ENCODE measurements at places on chromosomes 4 and X. TPM values are rescaled to one million over a fixed set of nuclear protein-coding genes. Genes with fewer than 3 reads are reported as not detected.

- no peak for DNase-seq
Observed at GRCh38 chr4:20368926-20369325, 117.2 kb downstream of the SLIT2 start.

DNA sequence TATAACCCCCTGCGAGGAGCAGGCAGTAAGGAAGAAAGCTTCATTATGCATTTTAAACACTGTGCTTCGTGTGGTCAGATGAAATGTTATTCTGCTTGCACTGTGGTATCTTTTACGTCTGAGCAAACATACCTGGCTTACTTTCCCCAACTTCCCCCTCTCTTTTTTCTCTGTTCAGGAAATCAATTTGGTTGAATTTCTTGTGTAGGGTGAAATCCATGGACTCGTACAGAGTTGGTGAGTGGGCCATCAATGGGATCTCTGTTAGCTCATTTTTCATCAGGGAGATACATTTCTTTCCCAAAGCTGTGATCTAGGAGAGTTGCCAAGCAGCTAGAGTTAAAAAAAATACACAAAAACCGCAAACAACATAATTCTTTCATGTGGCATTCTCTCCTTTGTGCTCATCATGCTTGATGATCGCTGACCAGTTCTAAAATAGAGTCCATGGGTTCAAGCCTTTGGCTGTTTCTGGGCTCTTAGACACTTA lies 98.5 kb downstream of the FRAS1 start:
- no peak for DNase-seq

- DNase-seq = peak; percentile 22
Observed at GRCh38 chr4:134935320-134935719, 733.7 kb upstream of the PABPC4L start.

- DNase-seq = no peak
Observed at GRCh38 chr4:111991797-111992196, 153.5 kb upstream of the FAM241A start.

DNA sequence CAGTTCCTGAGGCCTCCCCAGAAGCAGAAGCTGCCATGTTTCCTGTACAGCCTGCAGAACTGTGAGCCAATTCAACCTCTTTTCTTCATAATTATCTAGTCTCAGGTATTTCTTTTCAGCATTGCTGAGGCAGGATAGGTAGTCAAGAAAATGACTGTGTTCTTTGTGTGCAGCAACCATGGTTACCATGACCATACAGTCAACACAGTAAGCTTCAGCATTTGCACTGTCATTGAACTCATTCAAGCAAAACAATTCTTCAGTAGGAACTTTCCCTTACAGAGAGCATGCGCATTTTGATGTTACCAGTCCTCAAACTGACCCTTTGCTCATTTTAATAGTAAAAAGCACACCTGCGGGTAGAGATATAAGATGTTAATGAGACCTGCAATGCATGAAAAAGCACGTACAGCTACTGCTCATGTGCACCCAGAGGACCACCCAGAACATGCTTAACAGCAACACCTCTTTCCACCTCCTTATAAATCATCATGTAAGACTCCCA lies 180.8 kb downstream of the PRKX start:
- DNase-seq = no peak

- DNase-seq = no peak
Observed at GRCh38 chr4:45910511-45910910, 213.3 kb downstream of the GABRG1 start.

GRCh38 chr4:10080589-10081217 lies 35.9 kb downstream of the WDR1 start:
- DNase-seq = no peak

- DNase-seq = no peak
Observed at GRCh38 chr4:152015597-152016302, 254.9 kb upstream of the GATB start.

DNA sequence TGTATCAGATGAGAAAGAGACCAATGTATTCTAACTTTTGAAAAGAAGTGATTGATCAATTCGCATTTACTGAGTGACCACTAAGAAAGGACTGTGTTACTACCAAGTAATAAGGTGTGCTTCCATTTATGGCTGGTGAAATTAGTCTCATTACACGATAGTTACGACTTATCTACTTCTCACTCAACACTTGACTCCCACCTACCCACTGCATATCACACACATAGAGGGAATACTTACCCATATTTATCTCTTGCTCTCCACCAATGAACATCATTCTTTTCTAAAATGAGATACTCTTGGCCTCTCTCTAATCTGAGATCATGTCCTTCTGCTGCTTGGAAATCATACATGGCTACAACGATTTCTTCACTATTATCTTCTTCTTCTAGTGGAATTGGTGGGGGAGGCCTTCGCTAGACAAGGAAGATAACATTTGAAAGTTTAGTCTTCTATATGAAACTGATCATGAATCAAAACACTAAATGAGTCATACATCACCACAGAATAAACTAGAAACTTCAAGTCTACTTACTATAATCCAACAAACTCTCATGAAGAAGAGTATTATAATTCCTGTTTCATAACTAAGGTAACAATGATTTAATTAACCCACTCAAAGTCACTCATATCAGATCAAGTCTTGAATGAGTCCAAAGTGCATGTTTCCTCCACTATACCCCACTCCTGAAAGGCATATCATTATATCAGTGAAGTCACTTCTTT lies 33.7 kb upstream of the TXK start:
- DNase-seq = no peak

DNA sequence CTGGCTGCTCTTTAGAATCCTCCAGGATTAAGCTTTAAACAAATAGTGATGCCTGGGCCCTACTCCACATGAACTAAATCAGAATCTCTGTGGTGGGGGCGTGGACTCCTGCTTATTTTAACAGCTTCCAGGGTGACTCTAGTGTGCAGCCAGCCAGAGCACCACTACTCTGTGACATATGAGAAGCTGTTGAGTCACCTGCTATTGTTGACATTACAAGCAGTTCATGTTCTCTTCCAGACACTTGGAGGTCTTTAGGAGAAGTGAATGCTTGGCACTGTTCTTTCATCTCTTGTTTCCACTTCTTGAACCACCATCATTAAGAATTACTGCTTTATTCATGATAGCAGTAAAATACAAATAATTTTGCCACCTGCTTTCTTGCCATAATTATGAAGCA lies 426 bp upstream of the C4orf51 start:
- peak; percentile 6 for DNase-seq

DNA sequence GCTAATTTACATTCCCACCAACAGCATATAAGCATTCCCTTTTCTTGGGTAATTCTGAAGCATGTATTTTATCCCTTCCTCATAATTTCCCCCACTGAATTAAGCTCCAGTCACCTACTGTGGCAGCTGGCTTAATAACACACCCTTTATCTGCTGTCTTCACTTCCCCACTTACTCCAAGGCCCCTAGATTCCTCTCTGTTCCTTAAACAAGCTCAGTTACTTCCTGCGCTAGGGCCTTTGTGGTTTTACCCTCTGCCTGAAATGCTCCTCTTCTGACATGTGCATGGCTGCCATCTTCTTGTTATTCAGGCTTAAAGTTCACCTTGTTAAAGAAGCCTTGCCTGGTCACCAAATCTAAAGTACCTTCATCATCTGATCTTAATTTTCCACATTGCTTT lies 47.2 kb upstream of the RPS6KA3 start:
- no peak for DNase-seq

- no peak for DNase-seq
Observed at GRCh38 chr4:168908093-168908492, 102.0 kb downstream of the CBR4 start.

DNA sequence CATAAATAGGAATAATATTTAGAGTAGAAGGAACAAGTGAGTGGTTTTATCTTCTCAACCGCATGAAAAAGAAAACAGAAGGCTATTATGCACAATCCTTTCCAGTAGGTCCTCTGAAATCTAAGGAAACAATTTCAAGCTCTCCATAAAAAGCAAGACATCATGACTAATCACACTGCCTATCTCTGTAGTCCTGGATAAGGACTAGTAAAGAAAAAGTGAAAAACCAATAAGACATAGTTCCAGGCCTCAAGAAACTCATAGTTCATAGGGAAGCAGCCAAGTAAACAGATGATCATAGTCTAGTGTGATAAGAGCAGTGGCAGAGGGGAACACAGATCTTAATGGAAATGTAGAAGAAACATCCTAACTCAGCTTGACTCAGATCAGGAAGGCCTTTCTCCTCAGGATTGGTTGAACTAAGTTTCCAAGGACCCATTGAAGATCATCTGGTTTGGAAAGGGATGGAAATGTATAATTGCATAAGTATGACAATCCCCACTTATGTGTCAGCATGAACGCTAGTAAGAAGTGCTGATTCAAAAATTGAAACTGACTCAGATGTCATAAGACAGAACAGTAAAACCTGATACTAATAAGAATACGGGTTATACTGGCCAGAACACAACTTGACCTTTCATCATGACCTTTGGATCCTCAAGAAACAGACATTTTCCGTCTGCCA lies 155.3 kb downstream of the GRIA3 start:
- DNase-seq = no peak

DNA sequence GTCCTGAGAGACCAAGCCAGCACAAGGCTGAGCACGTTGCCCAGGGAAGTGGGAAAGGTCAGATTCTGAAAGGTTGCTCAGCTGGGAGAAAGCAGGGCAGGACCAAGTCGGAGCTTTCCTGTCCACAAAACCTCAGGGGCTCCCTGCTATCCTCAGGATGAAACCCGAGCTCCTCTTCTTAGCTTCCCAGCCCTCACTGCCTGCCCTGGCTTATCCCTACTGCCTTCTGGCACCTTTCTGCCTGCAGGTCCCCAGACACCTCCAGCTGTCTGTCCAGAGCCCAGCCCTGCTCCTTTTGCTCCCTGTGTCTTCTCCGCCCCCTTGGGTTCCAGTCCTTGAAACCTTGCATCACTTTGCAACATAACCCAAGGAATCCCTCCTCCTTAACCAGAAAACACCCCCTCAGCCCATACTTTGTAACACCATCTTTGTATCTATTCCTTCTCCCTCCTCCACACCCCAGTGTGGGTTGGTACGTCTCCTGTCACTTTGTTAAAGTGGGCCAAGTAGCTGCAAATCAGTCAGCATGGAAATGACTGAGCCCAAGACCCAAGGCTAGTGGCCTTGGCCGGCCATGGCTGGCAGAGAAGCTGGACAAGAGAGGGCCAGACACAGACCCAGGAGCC lies 20.0 kb upstream of the PRRG3 start:
- no peak for DNase-seq

DNA sequence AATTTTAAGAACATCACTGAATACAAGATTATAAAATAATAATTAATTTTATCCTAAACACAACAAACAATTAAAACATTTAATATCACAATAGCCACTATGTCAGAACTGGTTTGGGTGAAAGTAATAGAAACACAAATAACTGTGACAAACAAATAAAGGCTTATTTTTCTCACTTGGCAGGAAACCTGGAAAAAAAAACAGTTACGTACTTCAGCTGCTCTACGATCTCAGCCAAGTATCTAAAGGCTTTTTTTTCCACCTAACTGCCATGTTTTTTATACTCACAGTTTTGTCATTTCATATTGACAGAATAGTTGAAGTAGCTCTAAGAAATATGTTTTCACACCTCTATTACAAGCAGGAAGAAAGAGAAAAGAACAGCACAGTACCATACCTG lies 284.8 kb upstream of the INTU start:
- DNase-seq = no peak

DNA sequence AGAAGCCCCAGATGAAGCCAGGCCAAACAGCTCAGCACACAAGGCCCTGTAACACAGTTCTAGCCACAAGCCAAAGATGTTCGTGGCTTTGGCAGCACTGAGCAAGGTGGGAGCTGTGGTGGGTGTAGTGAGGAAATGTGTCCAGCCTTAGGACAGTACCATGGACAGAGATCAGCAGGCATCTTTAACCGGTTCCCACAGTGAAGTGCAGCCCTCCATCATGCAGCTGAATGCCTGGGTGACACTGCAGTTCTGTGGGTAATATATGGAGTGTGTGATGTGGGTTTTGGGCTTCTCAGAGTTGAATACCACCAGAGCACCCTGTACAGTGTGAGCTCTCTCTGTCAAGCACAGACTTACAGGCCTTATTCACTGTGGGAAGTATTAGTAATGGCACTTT lies 6.0 kb upstream of the NEXMIF start:
- DNase-seq = no peak

GRCh38 chr4:103372002-103372558 lies 173.9 kb upstream of the CENPE start:
- no peak for DNase-seq

DNA sequence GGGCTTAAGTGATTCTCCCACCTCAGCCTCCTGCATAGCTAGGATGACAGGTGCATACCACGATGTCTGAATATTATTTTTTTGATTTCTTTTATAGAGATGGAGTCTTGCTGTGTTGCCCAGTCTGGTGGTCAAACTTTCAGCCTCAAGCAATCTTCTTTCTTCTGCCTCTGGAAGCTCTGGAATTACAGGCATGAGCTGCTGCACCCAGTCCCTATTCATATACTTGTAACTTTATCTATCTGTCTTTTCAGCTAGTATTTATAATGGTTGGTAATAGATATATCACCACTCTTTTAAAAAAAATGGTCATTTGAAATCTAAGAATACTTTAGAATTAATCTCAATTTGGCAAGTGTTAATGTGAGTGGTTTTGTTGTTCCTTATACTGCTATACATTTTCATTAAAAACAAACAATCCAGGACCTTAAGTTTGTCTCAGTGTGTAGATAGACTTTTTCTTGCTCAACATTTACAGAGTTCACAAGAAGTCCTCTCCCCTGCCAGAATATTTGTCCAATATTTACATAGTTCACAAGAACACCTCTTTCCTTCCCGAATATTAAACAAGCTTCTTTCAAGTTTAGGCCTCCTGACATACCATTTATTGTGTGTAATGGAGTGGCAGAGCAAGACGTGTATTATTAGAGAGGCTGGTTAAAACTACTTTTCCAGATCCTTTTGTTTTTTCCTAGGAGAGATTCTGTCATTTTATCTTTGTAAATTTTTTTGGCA lies 1197.4 kb upstream of the ADGRL3 start:
- DNase-seq = no peak

- no peak for DNase-seq
Observed at GRCh38 chr4:168082379-168082778, 10.0 kb upstream of the ANXA10 start.

GRCh38 chr4:112113864-112114263 lies 31.4 kb upstream of the FAM241A start:
- no peak for DNase-seq

GRCh38 chr4:186451982-186452381 lies 103.4 kb downstream of the MTNR1A start:
- no peak for DNase-seq

- no peak for DNase-seq
Observed at GRCh38 chr4:158065603-158066002, 107.2 kb downstream of the GASK1B start.

DNA sequence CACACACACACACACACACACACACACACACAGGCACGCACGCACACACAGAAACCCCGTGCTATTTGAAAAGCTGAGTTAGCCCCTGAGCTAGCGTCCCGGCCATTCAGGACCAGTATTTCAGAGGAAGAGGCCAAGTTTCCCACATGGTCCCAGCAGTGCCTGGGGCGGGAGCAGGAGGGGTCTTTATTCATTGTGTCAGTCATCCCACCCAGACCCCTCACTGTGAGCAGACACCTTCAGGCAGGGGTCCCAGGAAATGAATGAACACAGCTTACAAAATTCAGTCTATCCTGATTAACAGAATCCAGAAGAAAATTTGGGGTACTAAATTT lies 58.1 kb downstream of the ZFYVE28 start:
- no peak for DNase-seq

- DNase-seq = no peak
Observed at GRCh38 chr4:4443821-4444220, 56.9 kb downstream of the NSG1 start.

TMPRSS11D gene
- not detected for total RNA-seq

DMP1 gene
- total RNA-seq = not detected

GBA3 gene
- 14.9 TPM for total RNA-seq

ITGB1BP2 gene
- total RNA-seq = 0.61 TPM

FAT4 gene
- total RNA-seq = 6.1 TPM

AMOT gene
- total RNA-seq = 16.1 TPM

TMPRSS11B gene
- not detected for total RNA-seq

SLAIN2 gene
- 94.4 TPM for total RNA-seq

PHEX gene
- total RNA-seq = 0.06 TPM
